ENCODE measurements at places on chromosomes 5 and 9.

- DNase-seq, result no peak
Observed at GRCh38 chr9:110126499-110126941, 81.4 kb downstream of the C9orf152 start.

GRCh38 chr5:171757853-171758535 is 27.6 kb upstream of the SMIM23 start:
- DNase-seq, result no peak

DNA sequence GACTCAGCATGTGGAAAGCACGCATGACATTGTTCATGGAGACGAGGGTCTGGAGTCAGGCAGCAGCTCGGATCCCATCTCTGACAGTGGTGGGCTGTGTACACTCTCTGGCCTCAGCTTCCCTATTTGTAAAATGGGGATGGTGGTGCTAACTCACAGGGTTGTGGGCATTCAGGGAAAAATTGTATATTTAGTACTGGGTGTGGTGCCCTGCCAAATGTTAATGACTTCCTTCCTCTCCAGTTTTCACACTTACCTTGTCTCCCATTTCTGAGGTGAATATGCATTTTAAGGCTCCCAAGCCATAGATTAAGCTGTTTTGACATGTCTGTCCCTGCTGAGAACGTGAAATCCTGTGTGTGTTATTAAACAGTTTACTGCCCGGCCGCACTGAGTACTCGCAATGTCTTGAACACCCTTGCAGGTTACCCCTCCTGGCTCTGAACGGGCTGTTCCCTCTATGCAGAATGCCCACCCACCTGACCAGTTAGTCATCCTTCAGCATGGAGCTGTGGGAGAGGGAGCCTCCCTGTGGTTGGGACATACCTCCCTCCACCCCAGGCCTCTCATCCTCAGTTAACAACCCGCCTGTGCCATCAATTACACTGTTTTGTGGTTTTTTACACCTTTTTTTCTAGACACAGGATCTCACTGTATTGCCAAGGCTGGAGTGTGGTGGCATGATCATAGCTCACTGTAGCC is 25.8 kb downstream of the TJP2 start:
- DNase-seq, result no peak

GRCh38 chr9:77830618-77831285 is 182.6 kb upstream of the GNA14 start:
- no peak for DNase-seq

DNA sequence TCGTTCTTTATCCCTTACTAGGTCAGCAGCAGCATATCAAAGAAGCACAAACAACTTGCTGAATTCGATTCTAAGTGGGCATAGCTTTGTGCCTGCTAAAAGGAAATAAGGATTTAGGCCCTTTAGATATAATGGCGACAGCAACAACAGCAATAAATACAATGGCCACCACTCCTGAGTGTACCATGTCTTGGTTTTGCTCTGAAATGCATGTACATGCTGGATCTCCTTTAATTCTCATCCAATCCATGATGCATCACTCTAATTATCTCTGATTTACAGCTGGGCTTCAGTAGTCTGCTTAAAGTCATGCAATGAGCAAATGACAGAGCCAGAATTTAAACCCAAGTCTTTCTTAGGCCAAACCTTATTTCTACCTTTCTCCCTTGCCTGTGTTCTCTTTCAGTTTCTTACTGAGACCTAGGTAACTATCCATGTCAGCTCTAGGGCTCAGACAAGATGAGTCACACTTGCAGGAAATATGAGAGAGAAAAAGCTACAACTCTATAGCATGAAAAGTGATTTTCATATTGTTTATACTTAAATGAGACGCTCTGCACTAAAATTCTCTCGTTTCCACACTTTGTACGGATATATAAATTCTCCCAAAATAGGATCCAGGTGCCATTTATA is 111.8 kb downstream of the HMHB1 start:
- no peak for DNase-seq

DNA sequence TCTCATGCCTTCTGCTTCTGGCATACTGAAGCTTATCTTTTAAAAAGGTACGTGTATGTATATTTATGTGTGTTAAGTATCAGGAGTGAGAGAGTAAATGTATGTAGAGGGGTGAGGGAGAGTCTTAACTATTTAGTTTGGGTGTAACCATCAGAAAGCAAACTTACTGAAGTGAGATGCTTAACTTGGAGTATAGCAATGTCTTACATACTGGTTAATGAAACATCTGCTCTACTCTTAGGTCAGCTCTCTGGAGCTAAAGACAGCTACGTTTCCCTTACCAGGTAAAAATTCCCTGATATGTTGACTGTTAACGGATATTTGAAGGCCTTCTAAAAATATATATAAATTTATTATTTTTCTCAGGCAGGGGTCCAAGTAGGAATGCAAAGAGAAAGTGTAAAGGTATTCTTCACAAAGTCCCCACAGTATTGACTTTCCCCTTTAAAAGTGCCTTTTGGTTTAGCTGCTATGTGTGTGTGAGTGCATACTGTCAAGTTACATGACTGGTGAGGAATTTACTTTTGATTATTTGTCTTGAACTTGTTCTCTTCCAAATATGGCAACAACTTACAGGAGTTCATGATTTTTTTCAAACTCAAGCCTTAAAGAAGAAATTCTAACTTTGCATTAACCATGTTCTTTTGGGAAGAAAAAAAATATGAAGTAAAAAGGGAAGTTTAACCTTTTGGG is 12.3 kb upstream of the C5orf24 start:
- DNase-seq, result no peak

GRCh38 chr9:84736081-84736480 is 66.6 kb downstream of the NTRK2 start:
- no peak for DNase-seq

GRCh38 chr5:119031011-119031886 is 39.6 kb upstream of the DMXL1 start:
- no peak for DNase-seq

GRCh38 chr5:41809128-41809527 is 61.1 kb downstream of the OXCT1 start:
- DNase-seq, result no peak

Data from stimulated activated CD4-positive, alpha-beta T cell treated with anti-CD3 and anti-CD28 coated beads, TNF-alpha, amount 100 ng/mL, for 4 hours (primary cell).